ENCODE measurements at places on chromosomes 1 and 21.

DNA sequence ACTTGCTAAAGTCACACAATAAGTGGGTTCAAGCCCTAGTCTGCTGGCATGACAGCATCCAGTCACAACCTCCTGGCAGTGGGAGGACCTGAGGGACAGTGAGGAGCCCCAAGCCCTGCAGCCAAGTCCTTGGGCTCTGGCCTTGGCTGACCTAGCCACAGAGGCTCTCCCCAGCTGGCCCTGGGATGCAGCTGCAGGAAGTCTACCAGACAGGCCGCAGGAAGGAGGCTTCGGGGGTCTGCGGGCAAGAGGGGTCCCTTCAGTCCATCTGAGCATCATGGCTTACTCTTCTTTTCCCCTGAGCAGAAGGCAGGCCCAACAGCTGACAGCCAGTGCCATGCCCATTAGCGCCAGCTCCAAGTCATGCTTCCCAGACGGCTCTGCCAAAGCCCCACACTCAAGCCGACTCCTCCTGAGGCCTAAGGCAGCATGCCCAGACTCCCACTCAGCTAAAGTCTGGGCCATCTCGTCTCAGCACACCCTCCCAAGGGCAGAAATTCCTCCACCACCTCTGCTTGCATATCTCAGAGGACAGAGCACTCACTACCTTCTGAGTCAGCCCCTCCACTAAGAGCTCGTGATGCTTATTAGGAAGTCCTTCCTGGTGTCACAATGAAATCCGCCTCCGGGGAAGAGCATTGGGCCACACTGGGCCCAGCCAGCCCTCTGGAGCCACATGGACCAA lies 20.1 kb downstream of the SLC1A7 start:
- no peak for DNase-seq

DNA sequence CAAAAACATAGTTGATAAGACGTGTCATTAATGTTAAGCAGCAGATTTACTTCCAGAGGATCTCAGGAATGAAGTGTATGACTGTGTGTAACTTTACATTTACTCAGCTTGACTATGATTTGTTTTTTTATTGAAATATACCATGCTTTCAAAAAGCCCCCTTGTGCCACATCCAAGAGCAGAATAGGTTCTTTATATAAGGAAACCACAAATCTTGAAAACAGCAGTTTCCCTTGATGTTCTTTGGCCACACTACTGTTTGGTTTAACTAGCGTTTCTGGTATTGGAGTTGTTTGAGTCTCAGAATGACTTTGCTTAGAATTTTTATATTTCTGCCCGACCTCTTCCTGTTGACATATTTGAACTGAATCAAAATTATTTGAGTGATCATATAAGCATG lies 25.0 kb downstream of the LRRC8C start:
- DNase-seq: no peak

DNA sequence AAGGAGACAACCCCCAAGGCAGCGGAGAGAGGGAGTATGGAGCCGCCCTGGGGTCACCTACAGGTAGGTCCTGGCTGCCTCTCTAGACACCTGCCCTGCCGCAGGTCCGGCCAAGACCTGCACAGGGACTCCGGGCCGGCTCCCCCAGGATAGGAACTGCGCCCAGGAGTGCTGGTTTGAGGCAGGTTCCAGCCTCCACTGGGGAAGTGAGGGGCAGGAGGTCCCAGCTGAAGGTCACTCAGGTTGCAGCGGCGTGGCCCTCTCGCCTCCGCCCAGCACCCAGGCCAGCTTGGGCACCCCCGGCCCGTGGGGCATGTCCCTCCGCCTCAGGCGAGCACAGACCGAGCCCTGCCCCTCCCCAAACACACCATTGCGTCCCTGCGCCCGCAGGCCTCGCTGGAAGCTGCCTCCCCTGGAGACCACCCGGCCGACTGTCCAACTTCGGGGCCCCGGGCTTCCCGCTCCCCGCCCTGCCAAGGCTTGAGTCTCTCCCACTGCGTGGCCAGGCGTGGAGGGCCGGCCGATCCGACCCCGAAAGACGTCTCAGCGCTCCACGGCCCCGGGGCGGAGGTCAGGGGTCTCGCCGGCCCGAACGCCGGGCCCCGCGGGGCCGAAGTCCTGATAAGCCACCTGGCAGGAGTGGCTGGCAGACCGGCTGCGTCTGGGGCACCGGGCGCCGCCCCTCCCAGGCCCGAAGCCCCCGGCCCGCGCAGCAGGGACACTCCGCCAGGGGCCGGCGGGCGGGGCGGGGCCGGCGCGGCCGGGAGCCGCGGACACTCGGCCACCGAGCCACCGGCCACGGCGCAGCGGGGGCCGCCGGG lies 1.4 kb upstream of the SKI start:
- DNase-seq: no peak

DNA sequence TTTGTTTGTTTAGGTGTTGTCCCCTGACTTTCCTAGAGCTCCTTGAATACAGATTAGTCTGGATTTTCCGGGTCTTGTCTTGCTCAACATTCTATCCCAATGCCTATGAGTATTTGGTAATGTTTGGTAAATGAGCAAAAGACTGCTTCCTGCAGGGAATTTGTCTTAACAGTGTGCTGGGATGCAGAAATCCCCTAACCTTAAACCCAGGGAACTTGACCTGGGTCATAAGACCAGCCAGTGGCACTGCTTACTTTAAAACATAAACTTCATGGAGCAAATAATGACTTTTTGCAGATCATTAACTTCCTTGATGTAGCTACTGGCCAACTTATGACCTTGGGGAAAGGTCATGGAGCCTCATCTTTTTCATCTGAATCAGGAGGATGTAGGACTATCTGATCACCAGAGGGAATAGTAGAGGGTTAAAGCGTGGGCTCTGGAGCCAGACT lies 27.2 kb downstream of the TCEANC2 start:
- DNase-seq: no peak
